MCF 10A (cell line): ENCODE measurements at places on chromosomes 6 and 20. TPM values are rescaled to one million over a fixed set of nuclear protein-coding genes. Genes with fewer than 3 reads are reported as not detected.

DNA sequence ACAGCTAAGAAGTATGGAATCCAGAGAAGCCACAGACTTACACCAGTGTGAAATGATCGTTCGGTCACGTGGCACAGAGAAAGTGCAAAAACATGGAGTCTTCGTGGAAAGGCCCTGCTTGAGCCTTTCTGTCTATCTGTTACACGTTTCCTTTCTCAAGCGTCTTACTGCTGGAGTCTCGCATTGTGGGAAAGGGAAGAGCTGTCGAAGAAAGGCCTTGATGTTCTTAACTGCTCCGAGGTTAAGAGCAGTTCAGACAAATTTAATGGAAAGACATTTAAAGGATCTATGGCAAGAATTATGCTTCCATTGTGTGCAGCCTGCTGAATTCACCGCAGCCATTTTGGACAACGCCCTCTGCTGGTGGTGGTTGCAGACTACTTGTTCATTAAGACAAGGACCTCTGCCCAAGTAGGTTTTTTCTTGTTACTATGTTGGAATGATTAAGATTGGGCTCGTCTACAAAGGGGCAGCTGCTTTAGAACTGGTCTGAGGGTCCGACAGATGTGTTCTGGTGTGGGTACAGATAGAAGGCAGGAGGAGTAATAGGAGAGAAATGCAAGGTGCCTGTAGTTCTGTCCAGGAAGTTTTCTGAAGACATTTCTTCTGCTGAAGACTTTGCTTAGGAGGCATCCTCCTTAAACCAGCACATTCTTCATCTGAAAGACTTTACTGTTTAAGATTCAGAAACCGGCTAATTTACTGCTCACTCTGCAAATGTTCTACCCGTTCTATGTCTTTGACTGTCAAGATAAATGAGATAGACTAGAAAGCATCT is 24.7 kb upstream of the CCN6 start:
- peak; percentile 69 for DNase-seq

GRCh38 chr6:119142637-119143036 is 64.2 kb upstream of the FAM184A start:
- DNase-seq, result no peak

GRCh38 chr6:151807513-151808370 is at the start of gene ESR1:
TSS of gene ESR1 (plus strand) at chr6:151807682. CDS start at chr6:151807913, 231 bp downstream.
- DNase-seq, result no peak

- no peak for DNase-seq
These were observed 85.6 kb downstream of the AIG1 start for GRCh38 chr6:143146186-143146851.

- peak; percentile 62 for DNase-seq
These were observed 14.6 kb downstream of the CD40 start for GRCh38 chr20:46132705-46133120.

Gene PHACTR2
- total RNA-seq, result 30.0 and 34.4 TPM in 2 replicates
